ENCODE measurements at places on chromosomes 5 and 9.

DNA sequence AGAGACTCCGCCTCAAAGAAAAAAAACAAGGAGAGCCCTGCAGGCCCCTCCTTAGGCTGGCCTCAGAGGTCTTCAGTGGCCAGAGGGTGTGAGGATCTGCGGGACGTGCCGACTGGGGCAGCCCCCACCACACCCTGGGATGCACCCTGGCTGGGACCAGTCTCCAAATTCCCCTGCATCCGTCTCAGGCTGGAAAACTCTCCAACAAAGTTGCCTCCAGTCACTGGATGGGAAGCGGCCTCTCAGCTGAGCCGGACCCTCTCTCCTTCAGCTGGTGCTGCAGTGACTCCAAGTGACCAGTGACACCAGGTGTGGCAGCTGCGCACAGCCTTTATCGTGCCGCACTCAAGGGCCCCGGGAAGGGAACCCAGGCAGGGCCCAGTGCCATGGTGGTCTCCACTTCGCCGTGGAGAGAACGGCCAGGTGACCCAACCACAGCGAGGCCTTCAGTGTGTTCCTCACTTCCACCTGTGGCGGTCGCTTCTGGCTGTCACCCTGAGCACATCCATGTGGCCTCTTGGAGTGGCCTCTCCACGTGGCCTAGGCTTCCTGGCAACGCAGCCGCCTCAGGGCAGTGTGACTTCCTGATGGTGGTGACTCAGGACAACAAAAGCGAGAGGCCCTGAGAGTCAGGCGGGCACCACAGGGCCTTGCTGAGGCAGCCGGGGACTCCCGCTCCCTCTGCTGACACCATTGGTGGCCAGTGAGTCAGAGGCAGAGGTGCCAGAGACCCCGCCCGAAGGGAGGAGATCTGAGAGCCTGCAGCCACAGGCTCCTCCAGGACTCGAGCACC is 19.3 kb upstream of the CAMSAP1 start:
- no peak for DNase-seq

- DNase-seq, result no peak
Observed at GRCh38 chr5:126883564-126884245, 106.8 kb downstream of the LMNB1 start.

DNA sequence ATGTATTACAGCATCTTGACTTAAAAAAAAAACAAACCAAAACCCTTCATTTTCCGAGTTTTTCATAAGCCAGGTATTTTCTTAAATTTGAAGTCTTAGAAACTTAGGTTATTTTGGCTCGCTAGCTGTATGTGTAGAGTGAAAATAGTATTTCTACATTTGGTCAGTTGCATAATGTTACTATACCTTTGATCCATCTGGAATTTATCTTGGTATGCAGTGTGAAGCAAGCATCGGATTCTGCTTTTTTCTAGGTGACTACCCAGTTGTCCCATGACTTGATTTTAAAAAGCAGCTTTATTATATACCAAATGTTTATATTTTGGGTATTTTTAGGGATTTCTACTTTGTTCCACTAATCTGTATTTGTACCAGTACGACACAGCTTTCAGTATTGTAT is 27.7 kb downstream of the UBAP1 start:
- DNase-seq, result no peak

GRCh38 chr9:136847088-136847825 is 2.0 kb upstream of the PHPT1 start:
- no peak for DNase-seq

GRCh38 chr5:79124607-79125006 is 13.0 kb downstream of the BHMT start:
- DNase-seq, result no peak

DNA sequence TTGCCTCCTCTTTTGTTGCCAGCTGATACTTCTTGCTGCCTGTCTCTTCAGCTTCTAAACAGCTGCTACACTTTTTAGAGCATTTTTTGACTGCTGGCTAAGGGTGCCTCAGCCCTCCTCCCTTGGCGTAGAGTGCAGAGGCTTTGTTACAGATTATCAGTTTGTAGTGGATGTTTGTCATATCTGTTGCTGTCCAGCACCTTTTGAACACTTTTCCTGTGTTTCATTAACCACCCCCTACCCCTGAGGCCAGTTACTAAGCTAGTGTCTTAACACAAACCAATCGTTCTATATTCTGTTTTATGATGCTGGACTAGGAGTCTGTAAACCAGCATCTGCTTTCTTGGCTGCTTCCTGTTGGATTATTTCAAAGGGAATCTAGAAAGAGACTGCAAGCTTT is 441.5 kb downstream of the DNAH5 start:
- DNase-seq, result no peak

- DNase-seq, result no peak
Observed at GRCh38 chr5:146582051-146582596, 66.1 kb upstream of the GPR151 start.

Data from NCI-H1417 treated with DMSO at 0.1 percent for 48 hours (cell line).